ENCODE measurements at places on chromosomes 5 and 9.

DNA sequence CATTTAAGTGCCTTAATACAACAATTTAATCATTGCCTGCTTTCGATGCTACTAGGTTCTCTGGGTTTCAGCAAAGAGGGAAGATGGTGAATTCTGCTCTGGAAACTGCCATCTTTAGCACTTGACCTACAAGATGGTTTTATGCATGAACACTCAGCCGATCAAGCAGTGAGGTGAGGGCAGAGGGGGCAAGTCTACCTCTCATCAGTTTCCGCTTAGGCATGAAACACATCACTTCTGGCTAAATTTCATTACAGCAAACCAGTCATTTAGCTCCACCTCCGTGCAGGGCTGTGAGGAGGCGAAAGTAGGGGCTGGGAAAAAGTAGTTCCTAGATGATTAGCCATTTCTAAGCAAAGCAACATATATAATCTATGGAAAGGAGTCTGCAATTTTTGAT lies 1018.0 kb downstream of the CDH18 start:
- DNase-seq: no peak

DNA sequence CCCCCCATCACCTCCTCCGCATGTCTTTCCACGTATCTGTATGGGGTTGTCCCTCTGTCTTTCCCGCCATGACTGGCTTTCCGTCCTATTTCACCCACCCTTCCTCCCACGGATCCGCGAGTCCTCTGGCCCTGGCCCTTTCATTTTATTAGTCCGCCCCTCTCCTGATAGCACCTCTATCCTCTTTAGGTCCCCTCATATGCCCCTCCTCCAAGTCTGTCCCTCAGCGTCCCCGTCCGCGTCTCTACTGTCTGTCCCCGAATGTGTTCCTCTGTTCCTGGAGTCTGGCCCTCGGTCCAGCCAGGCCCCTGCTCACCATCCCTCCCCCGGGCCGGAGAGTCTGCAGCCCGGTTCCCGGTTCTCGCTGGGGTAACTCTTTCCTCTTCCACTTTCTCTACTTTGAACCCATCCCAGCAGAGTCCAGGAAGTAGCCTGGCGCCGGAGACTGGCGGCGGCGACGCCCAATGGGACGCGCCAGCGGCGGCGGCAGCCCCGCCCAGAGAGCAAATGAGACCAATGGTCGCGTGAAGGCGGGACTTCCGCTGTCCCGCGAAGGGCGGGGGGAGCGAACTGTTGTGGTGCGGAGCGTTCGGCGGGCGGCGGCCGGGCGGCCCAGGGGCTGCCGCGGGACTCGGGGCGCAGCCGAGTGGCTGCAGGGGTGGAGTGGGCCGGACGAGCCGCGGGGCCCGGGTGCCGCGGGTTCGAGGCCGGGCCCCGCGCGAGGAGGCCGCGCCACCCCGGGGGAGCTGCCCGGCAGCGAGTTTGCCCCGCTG lies at the start of gene SAP30L:
Gene SAP30L, plus strand, starts transcription at position 576 of the 773 bp plus-strand sequence. CDS start 608 bp downstream, outside the sequence.
- DNase-seq: peak; percentile 94

DNA sequence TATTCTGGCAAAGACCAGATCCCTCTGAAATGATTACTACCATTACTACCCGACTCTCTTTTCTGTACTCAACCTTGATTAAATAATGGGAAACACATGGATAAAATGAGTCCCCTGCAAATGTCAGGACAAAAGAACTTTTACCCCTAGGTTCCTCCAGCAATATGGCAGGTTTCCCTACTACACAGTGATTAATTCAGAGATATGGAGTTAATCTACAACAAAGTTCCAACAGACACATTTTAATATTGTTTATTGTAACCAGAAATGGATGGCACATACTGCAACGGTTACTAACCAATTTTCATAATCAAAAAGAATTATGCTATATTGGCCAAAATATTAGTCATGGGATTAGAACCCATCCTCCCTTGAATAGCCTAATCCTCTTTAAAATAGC lies 294.8 kb downstream of the ATPSCKMT start:
- no peak for DNase-seq

GRCh38 chr5:8944005-8944404 lies 601.9 kb downstream of the SEMA5A start:
- no peak for DNase-seq

DNA sequence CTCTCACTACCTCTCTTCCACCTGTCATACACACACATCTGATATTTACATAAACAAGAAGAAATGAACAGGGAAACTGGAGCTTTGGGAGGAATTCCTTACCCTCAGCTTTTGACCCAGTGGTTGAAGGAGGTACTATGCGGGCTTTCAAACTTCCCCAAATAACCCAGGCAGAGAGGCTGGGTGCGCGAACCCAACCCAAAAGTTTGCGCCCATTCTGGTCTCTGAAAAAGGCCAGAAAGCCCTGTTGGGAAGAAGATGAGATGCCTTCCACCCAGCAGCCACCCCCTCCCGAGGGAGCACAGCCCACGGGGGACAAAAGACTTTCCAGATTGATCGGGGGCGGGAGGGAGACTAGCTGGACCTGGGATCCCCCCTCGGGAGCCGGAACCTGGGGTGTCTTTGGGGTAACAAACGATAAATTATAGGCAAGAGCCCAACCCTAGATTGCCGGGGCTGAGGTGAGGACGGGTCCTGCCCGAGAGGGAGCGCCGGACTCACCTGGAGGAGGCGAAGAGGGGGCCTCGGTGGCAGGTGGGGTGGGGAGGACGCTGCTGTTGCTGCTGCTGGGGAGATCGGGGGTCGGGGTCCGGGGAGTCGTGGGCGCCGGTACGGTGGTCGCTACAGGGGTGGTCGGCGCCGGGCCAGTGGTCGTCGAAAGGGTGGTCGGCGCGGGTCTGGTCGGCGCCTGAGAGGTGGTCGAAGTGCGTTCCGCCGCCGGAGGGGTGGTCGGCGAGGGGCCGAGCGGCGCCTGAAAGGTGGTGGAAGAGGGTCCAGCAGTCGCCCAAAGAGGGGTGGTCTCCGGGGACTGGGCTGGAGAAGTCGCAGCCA lies 798 bp downstream of the MEGF9 start:
- DNase-seq: peak; percentile 13

GRCh38 chr9:106816524-106816923 lies 46.4 kb upstream of the ZNF462 start:
- DNase-seq: no peak

- no peak for DNase-seq
These were observed 457.3 kb downstream of the ZNF608 start for GRCh38 chr5:124289130-124289529.

GRCh38 chr9:116336133-116336862 lies 182.7 kb downstream of the PAPPA start:
- no peak for DNase-seq

DNA sequence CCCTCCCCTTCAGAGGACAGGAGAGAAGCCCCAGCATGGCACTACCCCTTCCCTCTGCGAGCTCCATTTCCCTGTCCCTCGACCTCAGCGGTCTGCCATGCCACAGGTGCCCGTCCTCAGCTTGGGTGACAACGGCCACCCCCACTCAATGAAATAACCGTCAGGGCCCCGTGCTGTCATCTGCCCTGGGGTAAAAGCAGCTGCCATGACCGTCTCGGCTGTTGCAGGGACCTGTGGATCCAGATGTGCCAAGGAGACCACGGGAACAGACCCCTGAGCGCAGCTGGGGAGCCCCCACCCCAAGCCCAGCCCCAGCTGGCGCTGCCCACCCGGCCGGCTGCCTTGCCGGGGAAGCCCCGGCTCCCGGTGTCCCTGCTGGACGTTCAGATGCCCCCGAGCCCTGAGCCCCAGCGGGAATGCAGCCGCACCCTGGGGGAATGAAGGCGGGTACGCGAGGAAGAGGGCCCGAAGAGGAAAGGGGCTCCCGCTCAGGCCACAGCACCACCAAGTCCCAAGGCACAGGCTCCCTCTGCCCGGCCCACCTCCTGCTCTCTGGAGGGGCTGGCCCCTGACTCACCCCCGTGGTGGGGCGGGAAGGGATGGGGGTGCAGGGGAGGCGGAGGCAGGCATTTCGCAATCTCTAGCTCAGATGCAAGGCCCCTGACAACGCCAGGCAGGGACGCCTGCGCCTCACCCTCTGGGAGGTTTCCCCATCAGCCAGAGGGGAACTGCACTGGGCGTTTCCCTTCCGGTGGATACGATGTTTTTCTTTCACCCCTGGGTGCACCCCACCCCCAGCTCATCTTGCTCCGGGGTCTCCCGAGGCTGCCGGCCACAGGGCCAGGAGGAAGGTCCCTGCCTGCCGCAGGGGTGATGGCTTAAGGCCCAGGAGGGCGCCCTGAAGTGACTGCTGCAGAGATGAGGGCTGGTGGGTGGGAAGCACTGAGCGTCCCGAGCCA lies 49.2 kb downstream of the NACC2 start:
- no peak for DNase-seq

DNA sequence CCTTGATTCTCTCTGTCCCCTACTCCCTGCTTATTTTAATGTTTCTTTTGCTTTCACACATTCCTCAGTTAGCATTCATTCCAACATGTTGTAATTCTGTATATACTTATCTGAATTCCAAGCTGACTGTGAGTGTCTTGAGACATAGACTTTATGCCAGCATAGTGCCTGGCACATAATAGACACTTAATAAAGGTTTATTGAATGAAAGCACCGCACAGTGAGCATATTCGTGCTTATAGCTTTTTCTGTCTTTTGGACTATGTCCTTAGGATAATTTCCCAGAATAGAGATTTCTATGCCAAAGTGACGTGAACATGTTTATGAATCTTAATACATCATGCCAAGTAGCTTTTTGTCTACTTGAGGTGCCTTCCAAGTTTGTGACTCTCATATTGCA lies 174.6 kb downstream of the CD180 start:
- DNase-seq: no peak

DNA sequence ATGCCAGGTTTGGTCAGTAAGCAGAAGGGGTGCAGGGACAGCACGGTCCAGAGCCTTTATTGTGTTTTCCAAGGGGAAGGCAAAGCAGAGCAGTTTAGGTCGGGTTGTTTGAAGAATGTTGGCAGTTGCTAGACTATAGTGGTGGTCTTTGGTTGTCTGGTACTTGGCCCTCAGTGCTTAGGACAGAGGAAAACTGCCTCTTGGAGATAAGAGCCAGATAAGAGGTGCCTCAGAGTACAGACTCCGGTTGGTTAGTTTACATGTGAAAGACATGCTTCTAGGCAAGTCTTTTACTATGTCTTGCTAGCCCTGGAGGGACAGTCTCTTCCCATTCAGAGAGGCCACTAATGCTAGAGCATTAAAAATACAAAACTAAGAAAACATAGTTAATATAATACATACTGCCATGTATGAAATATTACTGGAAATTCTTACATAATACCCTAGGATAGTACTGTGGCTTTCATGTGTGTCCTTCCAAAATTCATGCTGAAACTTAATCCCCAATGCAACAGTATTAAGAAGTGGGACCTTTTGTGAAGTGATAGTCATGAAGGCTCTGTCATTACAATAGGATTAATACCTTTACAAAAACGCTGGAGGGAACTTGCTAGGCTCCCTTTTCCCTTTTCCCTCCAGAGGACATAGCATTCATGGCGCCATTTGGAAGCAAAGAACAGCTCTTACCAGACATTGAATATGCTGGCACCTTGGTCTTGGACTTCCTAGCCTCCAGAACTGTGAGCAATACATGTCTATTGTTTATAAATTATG lies 280.4 kb downstream of the TMEM167A start:
- no peak for DNase-seq

- no peak for DNase-seq
These were observed 20.8 kb upstream of the SLC6A3 start for GRCh38 chr5:1465966-1466471.

DNA sequence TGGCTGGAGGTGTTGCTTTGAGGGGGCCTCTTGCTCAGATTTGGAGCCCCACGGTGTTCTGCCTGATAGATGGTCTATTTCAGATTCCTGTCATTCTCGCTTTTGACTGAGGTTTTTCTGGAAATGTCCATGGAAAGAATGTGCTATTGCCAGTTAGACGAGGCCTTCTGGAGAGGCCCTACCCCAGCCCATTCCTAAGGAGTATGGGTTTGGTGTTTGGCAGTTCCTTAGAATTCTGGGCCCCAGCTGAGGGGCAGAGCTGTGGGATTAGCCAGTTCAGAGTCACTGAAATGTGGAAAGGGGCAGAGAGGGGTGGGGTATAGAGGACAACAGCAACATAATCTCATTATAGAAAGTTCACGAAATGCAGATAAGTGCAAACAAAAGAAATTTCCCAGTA lies 50.5 kb downstream of the GALNT10 start:
- DNase-seq: no peak

DNA sequence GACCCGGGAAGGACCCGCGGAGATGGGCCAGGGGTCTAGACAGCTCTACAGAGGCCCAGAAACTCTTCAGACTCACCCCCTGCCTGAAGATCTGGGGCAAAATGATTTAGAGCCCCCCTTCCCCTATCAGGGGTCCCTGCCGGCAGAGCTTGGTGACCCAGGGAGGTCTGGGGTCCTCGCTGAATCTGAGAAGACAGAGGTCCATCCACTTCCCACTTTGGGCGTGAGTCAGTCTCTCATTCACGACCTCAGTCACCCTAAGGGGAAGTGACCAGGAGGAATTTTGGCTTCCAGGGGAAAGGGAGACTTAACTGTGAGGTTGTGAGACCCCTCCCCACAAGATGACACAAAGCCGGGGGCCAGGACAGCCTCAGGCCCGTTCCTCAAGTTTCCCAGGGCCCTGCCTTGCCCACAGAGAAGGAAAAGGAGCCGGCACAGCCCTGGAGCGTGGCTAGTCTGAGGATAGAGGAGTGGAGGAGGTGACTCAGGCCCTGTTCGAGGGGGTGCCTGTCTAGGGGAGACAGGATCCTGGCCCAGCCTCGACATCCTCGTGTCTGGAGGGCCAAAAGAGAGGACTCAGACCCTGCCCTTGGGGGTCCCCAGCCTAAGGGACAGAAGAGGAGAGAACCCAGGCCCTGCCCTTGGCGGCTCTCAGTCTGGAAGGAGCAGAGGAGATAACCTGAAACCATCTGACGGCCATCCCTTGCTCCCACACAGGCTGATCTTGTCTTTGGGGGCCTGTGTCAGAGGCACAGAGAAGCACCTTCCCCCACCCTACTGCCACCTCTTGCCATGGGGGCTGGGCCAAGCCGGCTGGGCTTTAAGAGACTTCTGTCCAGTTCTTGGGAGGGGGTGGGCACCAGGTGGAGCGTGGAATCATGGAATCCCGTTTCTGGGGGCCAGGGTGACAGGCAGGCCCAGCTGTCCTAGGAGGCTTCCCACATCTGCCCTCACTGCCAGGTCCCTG lies 889 bp downstream of the PDLIM4 start:
- no peak for DNase-seq

DNA sequence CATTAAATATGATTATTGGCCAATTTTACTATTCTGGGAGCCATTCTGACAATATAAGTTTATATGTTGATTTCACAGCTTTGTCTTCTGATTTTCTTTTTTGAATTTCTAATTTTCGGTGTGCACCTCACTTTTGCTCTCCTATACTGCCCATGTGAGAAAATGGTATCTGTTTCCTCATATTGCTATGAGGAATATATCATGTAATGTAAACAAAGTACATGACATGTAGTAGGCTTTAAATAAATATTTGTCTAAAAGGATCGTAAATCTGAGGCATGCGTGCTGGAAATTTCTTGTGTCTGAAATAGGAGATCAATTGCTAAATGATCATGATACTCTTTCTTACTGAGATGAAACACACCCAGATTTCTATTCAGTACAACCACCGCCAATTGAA lies 119.9 kb downstream of the ZDHHC21 start:
- no peak for DNase-seq

GRCh38 chr5:66841264-66841663 lies 245.1 kb downstream of the MAST4 start:
- DNase-seq: no peak

- DNase-seq: no peak
These were observed 284.8 kb downstream of the CTNND2 start for GRCh38 chr5:11619339-11620024.

GRCh38 chr5:14523243-14524034 lies 58.2 kb upstream of the OTULINL start:
- no peak for DNase-seq

All from CD4-positive, CD25-positive, alpha-beta regulatory T cell (primary cell).